ENCODE measurements at places on chromosomes 1 and 21.
A peak's percentile ranks its signal among the peaks of the same experiment; 100 is the strongest.

GRCh38 chr21:17044696-17045095 is 468.1 kb upstream of the CXADR start:
- no peak for DNase-seq

- no peak for DNase-seq
These were observed 68.4 kb downstream of the TLR5 start for GRCh38 chr1:223074445-223075300.

DNA sequence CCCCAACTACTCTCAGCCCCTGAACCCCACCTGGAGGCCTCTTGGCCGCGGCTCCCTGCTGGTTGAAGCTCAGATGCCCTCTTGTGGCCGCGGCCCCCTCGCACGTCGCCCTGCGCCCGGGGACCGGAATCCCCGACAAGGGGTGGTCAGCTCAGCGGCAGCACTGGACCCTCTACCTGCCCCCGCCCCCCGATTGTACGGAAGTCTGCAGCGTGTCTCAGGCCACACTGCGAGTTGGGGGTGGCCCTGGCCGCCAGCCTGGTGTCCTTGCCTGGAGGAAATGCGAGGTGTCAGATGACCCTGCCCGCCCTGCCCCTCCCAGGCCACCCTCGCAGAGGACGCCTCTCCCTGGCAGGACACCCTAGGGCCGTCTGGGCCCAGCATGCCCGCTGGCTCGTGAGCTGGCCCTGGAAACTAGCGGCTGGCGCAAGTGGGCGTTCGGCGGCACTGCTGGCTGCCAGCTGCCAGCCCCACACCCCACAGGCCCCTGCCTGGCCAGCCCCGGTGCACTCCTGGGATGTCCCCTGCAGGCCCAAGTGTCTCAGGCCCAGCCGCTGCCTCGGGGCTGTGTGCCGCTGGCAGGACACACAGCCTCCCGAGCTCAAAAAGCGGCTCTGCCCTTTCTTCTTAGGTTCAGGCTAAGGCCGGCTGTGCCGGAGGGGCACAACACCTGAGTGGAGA is 60.8 kb downstream of the EDN2 start:
- DNase-seq: no peak

- peak; percentile 81 for DNase-seq
These were observed 8.9 kb downstream of the SLAMF1 start for GRCh38 chr1:160637821-160638539.

GRCh38 chr1:19723874-19724273 is 59.2 kb downstream of the HTR6 start:
- no peak for DNase-seq

- DNase-seq: no peak
These were observed 587.5 kb upstream of the NEGR1 start for GRCh38 chr1:72869873-72870272.

GRCh38 chr1:12124693-12125421 is 41.9 kb upstream of the TNFRSF1B start:
- peak; percentile 82 for DNase-seq

GRCh38 chr1:150365941-150366340 is 2.0 kb downstream of the RPRD2 start:
- no peak for DNase-seq

GRCh38 chr21:34204481-34205439 is 131.4 kb downstream of the MRPS6 start:
- no peak for DNase-seq

DNA sequence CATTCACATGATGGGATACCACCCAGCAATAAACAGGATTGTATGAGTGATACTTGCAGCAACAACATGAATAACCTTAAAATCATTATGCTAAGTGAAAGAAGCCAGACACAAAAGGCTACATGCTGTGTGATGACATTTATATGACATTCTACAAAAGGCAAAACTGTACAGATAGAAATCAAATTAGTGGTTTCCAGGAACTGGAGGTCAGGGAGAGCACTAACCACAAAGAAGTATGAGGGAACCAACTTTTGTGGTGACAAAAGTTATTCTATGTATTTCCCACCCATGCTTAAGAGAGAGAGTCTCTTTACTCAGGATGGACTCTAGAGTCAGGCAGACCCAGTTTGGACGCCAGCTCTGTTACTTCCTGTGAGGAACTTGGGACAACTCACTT is 364.5 kb upstream of the DAB1 start:
- DNase-seq: no peak

DNA sequence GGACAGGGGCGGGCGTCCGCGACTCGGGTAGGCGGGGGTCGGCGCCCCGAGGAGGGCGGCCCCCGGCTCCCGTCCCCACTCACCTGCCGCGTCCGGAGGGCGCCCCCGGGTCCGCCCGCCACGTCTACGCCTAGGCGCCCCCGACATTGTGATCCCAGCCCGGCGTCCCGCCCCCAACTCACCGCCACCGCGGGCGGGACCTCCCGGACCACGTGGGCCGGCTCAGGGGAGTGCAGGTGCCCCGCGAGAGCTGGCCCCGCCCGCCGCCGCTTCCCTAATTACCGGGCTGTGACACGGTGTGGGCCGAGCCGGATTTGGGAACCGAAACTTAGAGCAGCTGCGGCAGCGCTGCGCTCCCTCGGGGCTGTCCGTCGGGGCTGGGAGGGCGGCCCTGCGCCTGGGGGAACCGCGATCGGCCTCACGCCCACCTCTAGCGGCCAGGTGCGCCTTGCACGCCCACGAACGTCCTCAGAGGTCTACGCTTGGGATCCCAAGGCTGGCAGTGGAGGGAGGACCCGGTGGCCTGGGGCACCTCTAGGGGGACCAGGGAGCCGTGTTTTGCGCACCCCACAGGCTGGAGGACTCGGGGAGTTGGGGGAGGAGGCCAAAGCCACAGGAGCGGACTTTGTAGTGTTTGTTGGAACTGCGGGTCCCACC is 521 bp upstream of the NADK start:
- DNase-seq: peak; percentile 87

GRCh38 chr1:67843746-67844145 is 10.5 kb upstream of the GNG12 start:
- DNase-seq: no peak

GRCh38 chr1:154619181-154619948 is 11.4 kb upstream of the ADAR start:
- no peak for DNase-seq

- DNase-seq: no peak
These were observed 16.0 kb downstream of the ST6GALNAC3 start for GRCh38 chr1:76090283-76091203.

DNA sequence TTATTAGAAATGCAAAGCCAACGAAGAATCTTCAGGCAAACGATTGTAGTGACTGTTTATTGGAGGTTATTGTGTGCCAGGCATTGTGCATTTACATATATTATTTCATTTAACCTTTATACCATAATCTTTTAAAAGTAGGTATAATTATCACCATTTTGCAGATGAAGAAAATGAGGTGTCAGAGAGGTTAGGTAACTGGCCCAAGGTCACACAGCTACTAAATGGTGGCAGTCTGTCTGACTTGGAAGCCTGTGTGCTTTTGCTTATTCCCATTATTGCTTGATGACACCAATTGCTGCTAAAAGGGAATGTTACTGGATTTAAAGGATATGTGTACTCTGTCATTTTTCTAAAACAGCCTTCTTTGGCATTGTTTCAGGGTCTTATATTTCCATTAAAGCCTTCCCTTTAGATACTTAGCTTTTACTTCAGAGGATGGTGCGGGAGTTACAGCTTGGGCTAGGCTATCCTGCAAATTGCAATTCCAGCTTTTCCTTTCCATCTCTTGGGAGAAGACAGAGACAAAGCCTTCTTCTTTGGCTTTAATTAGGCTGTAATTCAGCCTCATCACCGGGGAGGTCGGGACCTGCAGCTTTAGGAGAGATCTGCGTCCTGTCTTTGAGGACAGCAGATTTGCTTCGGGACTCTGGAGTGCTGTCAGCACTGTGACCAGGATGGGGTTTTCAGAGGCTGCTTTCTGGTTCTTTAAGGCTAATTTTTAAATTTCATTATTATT is 37.4 kb upstream of the ERRFI1 start:
- DNase-seq: no peak

GRCh38 chr1:8938232-8938999 is 7.3 kb upstream of the CA6 start:
- no peak for DNase-seq

- DNase-seq: no peak
These were observed 7.7 kb downstream of the C1orf226 start for GRCh38 chr1:162389021-162389818.

- DNase-seq: peak; percentile 46
These were observed 1.7 kb downstream of the TOR3A start for GRCh38 chr1:179083533-179083932.

DNA sequence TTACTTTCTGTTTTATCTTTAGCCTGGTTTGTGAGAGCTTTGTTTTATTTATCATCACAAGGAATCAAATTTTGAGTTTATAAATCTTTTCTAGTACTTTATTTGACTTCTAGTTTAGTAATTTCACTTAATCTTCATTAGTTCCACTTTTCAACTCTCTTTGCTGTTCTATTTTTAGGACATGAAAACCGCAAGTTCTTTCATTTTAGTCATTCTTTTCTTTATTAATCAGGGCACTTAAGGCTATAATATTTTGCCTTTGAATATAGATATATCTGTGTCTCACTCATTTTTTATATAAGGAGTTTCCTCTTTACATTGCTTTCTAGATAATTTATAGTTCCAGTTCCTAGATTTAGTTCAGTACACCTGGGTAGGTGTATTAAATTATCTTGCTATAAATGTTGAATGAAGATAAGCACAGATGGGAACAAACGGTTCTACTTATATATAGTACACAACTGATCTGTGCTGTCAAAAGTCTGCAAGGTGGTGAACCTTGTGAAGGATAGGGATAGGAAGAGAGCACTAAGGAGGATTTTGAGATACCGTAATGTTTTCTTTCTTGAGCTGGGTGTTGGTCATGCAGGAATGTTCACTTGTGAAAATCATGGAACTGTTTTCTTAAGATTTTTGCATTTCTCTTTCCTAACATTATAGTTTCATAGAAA is 402.3 kb downstream of the RYR2 start:
- no peak for DNase-seq

- DNase-seq: no peak
These were observed 499 bp upstream of the TRAF5 start for GRCh38 chr1:211326140-211326527.

DNA sequence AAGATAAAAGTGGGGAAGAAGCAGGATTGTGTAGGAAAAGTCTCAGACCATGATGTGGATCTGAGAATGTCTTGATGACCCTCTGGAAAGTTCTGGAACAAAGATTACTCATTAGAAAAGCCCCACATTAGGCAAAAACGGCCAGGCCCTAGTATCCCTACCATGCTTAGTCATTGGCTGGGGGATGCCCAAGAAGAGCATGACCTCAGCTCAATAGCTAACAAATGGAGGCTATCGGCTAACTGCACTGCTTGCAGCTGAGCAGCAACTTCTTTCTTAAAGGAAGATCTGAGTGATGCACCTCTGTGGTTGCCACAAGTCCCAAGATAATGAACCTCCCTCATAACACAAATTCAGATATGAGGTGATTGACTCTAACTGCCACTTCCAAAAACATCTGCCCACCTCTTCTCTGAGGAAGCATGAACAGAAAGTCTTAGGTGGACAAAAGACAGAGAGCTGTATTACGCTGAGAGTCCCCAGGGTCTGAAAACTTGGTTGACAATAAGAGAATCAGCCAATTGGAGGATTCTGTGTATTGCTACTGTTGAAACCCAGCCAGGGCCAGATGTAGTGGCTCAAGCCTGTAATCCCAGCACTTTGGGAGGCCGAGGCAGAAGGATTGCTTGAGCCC is 64.6 kb upstream of the AK4 start:
- DNase-seq: peak; percentile 20

GRCh38 chr1:201349092-201349491 is 28.4 kb downstream of the TNNT2 start:
- DNase-seq: no peak

DNA sequence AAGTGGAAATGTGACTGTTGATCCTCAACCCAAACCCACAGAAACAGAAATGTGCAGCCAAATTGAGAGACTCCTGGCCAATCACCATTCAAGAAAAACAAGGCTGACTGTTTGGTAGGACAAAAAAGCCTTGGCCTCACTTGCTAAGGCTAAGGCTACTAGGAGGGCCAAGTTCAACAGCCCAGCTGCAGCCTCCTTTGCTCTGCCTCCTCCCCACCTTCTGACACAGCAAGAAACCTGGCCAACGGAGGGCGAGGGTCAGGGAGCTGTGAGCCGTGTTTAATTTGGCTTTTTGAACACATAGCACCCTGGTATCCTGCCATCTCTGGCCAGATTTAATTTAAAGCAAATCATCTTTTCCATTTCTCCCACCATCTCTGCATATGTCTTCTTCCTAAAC is 165.8 kb upstream of the RAB4A start:
- no peak for DNase-seq

GRCh38 chr1:206435445-206435844 is 34.8 kb upstream of the IKBKE start:
- no peak for DNase-seq

DNA sequence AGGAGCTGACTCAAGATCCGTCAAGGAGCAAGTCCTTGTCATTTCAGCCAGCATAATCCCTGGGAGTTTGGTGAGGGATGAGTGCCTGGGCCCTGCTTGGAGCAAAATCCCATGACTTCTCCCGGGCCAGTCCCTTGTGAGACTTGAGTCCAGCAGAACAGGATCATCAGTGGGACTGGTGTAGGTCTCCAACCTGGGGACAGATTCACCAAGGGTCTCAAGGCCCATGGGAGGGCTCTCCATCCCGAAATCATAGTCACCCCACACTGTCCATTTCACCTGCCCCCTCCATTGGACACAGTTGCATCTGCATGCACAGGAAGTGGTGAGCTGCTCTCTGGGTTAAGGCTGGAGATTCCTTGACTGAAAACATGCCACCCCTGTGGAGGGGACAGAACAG is 178.2 kb downstream of the FOXD2 start:
- no peak for DNase-seq

GRCh38 chr1:115640384-115640783 is 1.4 kb upstream of the VANGL1 start:
- no peak for DNase-seq

- no peak for DNase-seq
These were observed 4.5 kb downstream of the PARP1 start for GRCh38 chr1:226403201-226404034.

GRCh38 chr1:119859647-119860046 is 36.7 kb downstream of the ADAM30 start:
- DNase-seq: no peak

DNA sequence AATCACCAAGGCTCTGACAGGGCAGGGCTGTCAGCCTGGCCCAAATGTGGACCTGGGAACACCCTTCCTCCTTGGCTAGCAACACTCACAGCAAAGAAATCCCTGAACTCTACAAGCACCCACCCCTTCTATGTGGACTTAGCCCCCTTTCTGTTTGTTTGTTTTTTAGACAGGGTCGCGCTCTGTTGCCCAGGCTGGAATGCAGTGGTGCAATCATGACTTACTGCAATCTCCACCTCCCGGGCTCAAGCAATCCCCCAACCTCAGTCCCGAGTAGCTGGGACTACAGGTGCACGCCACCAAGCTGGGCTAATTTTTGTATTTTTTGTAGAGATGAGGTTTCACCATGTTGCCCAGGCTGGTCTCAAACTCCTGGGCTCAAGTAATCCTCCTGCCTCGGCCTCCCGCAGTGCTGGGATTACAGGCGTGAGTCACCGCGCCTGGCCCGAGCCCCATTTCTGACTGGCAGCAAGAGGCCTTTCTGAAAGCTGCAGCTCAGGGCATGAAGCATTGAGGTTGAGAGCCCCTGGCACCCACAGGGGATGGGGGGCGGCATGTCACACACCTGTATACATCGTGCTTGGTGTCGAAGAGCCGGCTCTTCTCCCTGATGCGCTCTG is 16.2 kb downstream of the RIPK4 start:
- no peak for DNase-seq

GRCh38 chr21:37139154-37139553 is 66.1 kb downstream of the TTC3 start:
- DNase-seq: no peak
